ENCODE measurements at places on chromosomes 4 and X.

- DNase-seq = no peak
Measured at GRCh38 chrX:10514891-10515290, 105.5 kb downstream of the MID1 start.

- DNase-seq = no peak
Measured at GRCh38 chr4:176981074-176981473, 188.4 kb upstream of the VEGFC start.

- DNase-seq = no peak
Measured at GRCh38 chr4:113474017-113474416, 287.5 kb downstream of the CAMK2D start.

GRCh38 chrX:132775263-132775823 is 183.1 kb downstream of the HS6ST2 start:
- DNase-seq = no peak

DNA sequence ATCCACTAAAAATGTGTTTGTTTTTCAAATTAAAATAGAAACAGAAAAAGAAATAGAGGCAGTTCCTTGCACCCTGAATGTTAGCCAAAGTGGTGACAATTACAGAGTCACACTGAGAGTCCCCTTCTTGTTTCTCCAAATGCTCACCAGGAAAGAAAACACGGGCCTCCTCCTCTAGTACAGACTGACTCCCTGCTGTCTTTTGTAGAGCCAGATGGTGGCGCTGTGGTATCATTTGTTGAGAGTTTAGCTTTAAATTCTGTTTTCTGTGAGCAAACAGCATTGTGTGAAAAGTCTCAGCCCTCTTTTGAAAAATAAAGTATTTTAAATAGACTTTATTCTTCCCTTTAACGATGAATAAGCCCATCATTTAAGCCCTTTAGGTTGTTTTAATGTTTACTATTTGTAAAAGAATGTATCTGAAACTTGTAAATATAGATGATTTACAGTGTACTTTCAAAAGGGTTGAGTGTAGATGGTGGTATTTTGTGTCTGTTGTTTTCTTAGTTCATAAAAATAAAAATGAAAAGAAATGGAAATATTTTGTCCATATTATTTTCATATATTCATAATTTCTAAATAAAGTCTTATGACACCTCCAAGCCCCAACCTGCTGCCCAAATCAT is 36.9 kb upstream of the ATOH1 start:
- peak; percentile 26 for DNase-seq

DNA sequence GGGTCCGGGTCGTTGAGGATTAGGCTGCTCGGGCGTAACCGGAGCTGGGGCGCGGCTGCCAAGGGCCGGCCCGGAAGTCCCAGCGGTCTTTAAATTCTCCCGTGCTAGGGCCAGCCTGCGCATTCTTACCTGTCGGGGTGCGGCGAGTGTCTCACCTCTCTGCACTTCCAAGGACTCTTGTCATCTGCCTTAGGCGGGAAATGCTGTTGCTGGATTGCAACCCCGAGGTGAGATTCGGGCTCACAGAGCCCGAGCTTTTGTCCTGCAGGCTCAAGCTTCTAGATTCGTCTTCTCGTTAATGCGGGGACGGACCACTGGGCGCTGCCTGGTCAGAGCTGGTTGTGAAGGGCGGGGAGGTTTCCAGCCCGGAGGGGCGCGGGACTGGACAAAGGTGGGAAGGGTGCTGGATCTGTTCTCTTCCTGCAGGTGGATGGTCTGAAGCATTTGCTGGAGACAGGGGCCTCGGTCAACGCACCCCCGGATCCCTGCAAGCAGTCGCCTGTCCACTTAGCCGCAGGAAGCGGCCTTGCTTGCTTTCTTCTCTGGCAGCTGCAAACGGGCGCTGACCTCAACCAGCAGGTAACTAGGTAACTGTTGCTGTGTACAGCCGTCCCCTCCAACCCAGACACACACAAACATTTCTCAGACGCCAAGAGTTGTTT is at the start of gene ANKRD37:
Gene ANKRD37 (plus strand): TSS at position 118 of the 662 bp plus-strand sequence. CDS start 83 bp downstream, at position 201.
- DNase-seq = no peak

DNA sequence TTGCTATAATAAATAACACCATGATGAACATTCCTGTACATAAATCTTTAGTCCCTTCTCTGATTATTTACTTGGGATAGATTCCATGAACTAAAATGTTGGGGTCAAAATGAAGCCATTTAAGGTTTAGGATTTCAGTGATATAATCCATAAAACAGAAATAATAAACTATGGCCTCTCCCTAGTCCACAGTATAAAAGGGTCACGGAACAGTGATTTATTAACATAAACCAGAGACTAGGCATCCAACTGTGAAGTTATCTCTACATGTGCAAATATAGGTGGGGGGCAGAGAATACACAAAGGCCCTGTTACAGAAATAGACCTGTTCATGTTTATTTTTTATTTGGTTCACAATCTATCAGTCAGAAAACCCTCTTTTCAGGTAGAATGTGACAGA is 499.1 kb upstream of the SLIT2 start:
- DNase-seq = peak; percentile 77

DNA sequence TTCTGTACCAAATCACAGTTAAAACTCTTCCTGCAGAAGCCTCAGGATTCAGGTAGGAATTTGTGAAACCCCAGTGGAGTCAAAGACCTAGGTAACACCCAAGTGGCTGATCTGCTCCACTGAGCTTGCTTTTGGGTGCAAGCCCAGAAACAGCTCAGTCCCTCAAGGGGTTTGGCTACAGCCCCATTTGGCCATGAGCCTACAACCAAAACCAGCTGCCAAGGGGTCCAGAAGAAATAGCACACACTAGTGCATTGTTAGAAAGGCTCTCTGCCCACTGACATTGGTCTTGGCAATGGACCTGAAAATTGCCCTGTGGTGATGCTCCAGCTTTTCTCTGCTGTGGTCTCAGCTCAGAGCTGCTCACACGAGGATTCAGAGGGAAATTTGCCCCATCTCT is 577.4 kb upstream of the INTU start:
- no peak for DNase-seq

DNA sequence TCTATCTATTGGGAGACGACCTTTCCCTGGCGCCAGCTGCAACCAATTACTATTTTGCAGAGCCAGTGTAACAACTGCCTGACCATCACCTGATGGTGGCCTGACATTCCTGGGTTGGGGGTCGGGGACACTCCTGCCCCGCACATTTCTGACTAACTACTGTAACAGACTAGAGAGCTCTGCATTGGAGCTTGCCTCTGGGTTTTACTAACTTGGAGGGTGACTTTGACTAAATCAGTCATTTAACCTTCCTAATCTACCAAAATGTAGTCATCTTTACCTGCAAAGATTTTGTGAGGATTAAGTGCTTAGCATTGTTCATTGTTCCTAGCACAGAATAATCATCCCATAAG is 37.5 kb upstream of the ABCG2 start:
- DNase-seq = no peak

DNA sequence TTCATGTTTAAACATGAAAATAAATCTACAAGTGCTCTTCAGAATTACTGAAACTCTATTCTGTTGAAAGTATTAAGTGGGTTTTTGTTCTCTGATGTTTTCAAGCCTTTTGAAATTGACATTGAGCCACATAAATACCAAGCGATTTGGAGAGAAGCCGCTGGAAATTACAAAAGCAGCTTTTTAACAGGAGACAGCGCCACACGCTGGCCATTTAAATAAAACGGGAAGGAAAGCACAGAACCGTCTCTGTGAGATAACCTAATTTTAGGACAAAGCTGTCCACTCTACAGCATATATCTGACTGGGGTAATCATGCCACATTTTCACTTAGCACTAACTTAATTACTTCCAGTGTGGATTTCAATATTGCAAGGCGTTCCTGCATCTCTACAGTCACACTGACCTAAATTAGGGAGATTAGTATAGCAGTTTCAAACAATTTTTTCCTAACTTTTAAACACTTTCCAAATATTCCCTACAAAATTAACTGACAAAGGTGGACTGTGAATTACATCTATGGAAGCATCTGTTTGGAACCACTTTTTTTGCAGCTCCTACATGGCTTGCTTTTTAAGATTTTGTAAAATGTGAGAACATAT is 6.8 kb upstream of the ANOS1 start:
- peak; percentile 36 for DNase-seq

DNA sequence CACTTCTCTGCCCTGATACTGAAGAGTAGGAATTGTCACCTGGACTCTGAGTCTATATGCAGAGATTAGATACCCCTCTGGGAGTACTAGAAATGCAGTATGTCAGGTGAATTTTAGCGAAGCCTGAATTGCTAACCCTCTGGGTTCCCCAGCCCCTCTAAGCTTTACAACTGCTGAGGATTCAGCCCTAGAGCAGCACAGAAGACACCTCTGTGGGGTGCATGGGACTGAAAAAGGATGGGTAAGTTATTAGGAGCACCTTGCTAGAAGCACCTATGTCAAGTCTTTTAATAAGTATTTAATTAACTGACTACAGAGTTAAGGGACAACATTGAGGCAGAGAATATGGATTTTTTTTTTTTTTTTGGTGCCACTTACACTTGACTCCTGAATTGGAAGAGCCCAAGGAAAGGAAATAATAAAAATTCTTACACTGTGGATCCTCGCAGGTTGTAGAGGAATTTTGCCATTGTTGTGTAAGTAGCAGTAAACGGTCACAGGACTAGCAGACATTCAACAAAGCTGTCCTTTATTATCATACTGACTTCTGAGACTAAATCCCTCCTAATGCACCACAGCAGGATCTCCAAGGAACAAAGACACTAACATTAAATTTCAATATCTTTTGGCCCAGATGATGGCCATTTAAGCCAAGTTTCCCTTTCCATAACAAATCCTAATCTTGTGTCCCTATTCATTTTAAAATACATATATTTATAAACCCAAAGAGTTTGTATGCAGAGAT is 253.2 kb downstream of the ANKRD50 start:
- DNase-seq = no peak

GRCh38 chr4:78496021-78496643 is 55.4 kb upstream of the ANXA3 start:
- no peak for DNase-seq

DNA sequence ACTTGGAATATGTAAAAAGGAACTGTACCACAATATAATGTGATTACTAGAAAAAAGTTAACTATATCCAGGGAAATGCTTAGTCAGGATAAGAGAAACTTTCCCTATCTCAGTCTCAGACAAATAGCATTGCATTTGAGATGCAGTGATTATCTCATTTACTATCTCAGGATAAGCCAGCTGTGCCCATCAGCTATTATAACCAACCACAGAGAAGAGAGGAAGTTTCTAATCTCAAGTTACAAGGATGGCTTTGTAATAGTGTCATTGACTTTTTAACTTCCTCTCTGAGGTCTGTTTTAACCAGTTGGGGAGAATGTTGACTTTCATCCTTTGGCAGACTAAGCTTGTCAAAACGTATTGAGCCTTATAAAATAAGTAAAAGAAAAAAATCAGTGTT is 56.5 kb downstream of the SNX25 start:
- DNase-seq = no peak

GRCh38 chr4:73600954-73601353 is 19.3 kb downstream of the RASSF6 start:
- no peak for DNase-seq

DNA sequence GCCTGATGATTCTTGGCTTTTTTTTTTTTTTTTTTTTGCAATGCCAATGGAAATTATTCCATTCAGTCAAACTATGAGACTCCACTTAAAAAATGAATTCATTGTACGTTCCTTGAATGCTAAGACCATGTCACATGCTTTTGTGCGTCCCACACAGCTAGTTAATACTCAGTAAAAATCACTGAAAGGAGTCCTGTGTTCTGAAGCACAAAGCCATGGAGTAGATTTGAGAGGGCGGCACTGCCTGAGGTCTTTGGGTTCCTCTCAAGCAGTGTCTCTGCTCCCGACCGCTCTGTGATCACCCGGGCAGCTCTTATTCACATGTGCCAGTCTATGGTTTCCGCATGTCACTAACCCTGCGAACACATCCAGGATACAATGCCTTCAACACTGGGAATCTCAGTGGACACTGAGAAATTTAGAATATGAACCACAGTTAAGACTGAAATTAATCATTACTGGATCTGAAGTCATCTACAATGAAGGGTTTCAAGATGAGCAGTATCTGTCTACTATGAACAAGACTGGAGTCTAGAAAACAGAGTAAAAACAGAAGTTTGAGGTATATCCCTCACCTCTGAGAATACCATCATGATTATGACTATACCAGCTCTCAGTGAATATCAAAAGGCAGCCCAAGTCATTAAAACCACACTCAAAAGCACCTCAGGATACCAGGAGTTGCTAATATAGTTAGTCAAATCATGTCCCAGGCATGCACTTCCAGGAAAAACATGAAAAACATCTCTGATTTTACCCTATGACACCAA is 193.0 kb downstream of the MGST2 start:
- no peak for DNase-seq

DNA sequence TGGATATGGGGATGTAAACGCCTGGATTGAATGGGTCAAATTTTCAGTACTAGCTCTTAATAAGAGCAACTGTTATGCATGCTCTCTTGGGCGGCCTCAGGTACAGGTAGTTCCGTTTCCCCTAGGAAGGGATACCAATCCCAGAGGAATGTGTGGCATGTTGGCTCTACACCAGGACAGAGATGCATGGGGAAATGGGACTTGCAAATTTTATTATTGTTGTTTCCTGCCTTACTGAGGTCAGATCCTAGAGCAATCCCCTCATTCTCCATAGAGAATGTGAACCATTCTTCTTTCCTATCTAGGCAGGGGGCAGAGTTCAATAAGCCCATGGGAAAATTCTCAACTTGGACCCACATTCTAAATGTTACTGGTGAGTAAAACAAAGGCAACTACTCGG is 361.8 kb upstream of the FGF16 start:
- no peak for DNase-seq

DNA sequence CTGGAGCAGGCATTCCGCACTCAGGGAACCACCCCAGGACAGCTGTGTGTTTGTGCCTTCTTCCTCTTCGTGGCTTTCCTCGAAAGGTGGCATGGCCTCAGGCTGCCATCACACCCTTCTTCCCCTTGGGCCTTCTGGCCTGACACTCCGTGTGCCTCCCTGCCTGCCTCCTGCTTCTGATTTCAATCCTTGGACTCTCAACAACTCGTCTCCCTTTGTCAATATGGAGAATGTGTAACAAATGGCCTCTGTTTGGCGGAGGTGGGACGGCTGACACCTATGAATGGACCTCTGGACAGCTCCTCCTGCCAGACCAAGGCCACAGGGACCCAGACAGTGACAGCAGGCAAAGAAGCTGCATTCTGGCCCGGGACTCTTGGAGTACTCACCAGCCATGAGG is 137.0 kb downstream of the ENPP6 start:
- DNase-seq = no peak

DNA sequence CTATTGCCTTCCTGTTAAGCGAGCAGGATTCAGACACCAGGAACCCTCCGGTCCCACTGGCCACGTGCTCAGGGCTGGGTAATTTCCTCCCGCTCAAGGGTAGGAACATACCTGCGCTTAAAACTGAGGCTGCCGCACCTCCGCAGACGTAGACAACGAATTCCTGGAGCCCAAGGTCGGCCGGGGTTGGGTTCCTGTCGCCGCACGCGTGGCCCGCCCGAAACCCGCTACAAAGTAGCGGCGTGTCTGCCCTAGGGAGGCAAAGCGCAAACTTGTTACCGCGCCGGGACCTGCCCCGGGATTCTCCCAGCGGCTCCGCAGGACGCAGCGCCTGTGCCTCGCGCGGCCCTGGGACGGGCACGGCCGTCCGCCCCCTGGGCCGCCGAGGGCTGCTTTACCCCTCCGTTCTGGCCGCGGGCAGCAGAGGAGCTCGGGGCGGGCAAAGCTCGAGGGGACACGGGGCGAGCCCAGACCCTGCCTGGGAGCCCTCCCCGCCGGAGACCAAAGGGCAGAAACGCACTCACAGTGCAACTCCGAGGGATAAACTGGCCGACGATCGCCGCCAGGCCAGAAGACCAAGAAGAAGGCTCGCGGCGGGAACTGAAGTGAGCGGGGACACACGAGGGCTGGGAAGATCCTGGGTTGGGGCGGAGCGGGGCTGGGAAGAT is at the start of gene ERVMER34-1:
Gene ERVMER34-1 (minus strand): TSS at position 607 of the 668 bp plus-strand sequence. CDS start 5,905 bp downstream, outside the sequence.
- DNase-seq = no peak

All from NCI-H526 treated with DMSO at 0.1 percent for 48 hours (cell line).